ENCODE measurements at places on chromosomes 2 and 18.

- no peak for DNase-seq
These were observed 106.7 kb upstream of the NABP1 start for GRCh38 chr2:191571163-191571769.

GRCh38 chr2:2762166-2762908, 431.3 kb upstream of the MYT1L start:
- DNase-seq = no peak

GRCh38 chr18:68489013-68489792, 225.7 kb downstream of the TMX3 start:
- no peak for DNase-seq

DNA sequence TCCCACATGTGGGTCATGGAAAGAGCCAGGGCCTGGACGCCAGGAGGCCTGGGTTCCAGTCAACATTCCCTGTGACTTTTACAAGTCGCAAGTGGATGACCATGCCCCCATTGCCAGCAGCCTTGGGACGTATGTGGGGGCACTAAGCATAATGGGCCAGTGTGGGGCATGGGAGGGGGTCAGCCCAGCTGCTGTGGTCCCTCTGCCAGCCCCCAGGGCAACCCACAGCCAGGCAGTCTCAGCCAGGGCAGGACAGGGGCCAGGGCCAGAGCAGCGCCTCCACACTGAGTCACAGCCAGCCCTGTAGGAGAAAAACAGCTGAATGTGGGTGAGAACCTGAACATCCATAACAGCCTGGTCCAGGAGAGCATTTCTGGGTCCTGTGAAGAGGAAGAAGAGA, 173.2 kb downstream of the GFPT1 start:
- no peak for DNase-seq

DNA sequence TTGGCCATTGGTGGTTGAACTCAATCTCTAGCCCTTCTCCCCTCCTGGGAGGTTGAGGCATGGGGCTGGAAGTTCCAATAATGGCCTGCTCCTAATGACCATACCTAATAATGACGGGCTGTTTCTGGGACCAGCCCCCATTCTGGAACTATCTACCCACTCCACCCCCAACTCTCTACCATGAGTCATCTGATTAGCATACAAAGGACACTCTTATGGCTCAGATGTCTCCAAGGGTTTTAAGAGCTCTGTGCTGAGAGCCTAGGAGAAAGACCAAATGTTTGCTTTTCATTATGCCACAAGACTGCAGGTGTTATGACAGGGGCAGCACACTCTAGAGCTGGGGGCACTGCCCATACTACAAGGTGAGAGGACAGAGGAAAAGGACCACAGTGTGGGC, 137.0 kb upstream of the NCKAP5 start:
- DNase-seq = no peak

- no peak for DNase-seq
These were observed 7.2 kb downstream of the ALKAL2 start for GRCh38 chr2:280650-281110.

- no peak for DNase-seq
These were observed 57.9 kb upstream of the MSH2 start for GRCh38 chr2:47344890-47345589.

- DNase-seq = peak; percentile 83
These were observed 733 bp downstream of the ZC3H6 start for GRCh38 chr2:112275887-112276773.

GRCh38 chr2:12618576-12618975, 98.2 kb upstream of the TRIB2 start:
- no peak for DNase-seq

GRCh38 chr2:25639696-25640095, 33.7 kb downstream of the DTNB start:
- DNase-seq = no peak

GRCh38 chr2:208541461-208541988, 134.9 kb downstream of the PTH2R start:
- DNase-seq = no peak

- no peak for DNase-seq
These were observed 107.2 kb downstream of the CD226 start for GRCh38 chr18:69840445-69840844.

DNA sequence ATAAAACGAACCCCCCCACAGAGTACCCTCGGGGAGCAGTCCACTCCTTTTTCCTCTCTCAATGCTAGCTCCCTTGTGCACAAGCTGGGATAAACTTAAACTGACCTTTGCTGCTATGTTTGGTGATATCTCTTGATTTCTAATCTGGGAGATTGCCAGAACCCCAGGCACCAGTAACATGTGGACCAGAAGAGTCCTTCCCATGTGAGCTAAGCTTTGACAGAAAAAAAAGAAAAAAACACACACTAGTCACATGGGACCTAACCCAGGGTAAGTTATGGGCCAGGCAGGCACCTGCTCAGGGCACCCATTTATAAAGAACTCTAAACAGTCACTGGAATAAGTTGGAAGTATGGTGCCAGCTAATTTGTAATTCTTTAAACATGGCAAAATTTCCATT, 242.6 kb downstream of the EN1 start:
- no peak for DNase-seq

- no peak for DNase-seq
These were observed 30.2 kb downstream of the IL1RL2 start for GRCh38 chr2:102217032-102217431.

- DNase-seq = no peak
These were observed 3.6 kb downstream of the IHH start for GRCh38 chr2:219056896-219057708.

- DNase-seq = no peak
These were observed 390.6 kb downstream of the CTNNA2 start for GRCh38 chr2:79903222-79904000.

GRCh38 chr2:136392897-136393505, 275.1 kb upstream of the CXCR4 start:
- no peak for DNase-seq

GRCh38 chr2:47771211-47771610, 11.7 kb upstream of the MSH6 start:
- DNase-seq = no peak
